NCI-H187 (cell line): ENCODE measurements at places on chromosomes 7 and 10.

DNA sequence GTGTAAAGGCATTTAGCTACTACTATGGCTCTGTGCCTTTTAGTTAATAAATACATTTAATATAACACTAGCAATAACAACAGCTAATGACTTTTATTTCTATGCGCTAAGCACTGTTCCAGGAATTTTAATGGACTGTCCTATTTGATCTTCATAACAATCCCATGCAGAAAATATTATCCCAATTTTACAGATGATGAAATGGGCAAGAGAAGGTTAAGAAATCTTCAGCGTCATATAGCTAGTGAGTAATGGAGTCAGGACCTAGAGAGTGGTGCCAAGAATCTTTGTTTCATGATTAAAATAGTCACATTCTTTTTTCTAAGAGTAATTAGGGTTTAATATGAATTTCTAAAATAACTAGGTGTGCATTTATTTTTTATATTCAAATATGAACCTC, 32.4 kb downstream of the ACTA2 start:
- no peak for DNase-seq

DNA sequence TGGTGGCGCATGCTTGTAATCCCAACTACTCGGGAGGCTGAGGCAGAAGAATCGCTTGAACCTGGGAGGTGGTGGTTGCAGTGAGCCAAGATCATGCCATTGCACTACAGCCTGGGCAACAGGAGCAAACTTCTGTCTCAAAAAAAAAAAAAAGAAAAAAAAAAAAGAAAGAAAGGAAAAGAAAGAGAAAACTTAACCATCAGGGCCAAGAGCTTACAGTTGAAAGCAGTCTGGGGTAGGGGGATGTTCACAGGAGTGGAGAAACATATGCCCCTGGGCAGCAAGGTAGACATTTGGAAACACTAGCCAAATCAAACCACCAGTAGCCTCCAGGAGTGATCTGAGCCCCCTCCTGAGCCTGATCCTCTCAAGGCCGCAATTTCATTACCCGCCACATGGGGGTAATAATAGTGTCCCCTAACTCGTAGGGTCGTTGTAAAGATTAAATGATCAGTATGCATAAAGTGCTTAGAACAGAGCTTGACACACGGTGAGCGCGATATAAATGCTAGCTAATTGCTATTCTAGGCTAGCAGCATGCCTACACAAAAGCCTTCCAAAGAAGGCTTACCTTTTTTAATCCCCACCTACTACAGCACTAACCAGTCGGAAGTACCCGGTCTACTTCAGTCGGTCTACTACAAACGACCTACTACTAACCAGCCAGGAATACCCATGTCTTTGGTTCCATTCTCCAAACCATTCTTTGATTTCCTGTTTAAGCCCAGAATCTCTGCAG, 274.3 kb upstream of the NEBL start:
- DNase-seq = no peak

DNA sequence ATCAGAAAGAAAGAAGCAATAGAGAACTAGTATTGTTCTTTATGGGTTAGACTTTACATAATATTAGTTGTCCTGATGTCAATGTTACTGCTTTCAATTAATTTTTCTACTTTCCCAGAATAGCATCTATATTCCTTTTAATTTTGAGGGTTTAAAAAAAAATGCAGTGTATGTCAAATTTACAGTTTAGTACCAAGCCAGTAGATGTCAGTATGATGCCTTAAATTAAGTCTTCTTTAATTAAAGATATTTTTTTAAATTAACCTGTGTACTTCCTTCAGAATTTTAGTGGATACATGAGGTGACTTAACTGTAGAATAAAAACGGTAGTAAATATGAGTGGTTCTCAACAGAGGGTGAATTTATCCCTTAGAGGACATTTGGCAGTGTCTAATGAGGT, 35.2 kb upstream of the STOX1 start:
- no peak for DNase-seq

DNA sequence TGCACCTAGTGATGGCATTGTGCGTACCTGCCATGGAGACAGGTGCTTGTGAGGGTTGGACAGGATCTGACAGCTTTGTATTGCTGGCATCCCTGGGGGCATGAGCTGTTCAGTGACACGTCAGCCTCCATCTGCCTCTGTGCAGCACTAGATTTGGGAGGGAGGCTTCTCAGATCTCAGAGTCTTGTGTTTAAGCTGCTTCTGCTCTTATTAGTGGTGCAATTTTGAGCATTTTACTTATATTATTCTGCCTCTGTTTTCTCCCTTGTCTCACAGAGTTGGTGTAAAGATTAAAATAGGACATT, 5.1 kb downstream of the ARHGAP22 start:
- DNase-seq = no peak

DNA sequence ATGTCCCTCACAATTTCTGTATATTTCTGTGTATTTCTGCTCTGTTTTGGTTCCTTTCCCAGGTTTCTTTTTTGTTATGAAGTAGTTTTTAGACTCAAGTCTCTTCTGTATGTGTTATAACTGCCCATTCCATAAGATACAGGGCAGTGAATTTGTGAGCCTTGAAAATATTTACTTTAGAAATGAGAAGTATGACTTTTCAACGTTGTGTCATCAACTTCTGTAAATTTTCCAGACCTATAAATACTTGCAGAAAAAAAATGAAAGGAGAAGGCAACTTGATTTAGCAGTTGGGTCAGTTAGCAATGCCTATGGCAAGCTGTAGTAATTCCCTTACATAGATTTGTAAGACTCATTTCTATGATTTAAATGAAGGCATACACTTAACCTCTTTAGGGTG, 11.5 kb downstream of the EGFR start:
- no peak for DNase-seq

GRCh38 chr7:129073738-129074137, 18.8 kb upstream of the TNPO3 start:
- no peak for DNase-seq

- no peak for DNase-seq
Observed at GRCh38 chr10:23001901-23002516, 74.2 kb downstream of the ARMC3 start.

- DNase-seq = no peak
Observed at GRCh38 chr7:35505066-35505465, 189.9 kb downstream of the HERPUD2 start.

DNA sequence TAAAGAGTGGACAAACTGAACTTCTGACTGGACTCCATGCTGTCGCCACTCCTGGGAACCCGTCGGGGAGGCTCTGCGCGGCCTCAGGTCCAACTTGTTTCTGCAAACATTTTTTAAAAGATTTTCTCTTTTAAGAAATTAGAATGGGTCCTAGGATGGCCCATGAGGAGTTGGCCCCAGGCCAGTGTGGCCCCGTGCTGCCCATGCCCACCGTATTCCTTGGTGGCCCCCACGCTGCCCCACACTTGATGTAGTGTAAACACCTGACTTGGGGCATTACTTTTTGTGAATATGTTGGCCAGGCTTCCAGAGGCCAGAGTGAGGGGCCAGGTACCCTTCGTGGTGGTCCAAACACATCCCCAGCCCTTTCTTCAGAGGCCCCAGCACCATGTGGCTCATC, 19.3 kb downstream of the ZNF316 start:
- DNase-seq = no peak

DNA sequence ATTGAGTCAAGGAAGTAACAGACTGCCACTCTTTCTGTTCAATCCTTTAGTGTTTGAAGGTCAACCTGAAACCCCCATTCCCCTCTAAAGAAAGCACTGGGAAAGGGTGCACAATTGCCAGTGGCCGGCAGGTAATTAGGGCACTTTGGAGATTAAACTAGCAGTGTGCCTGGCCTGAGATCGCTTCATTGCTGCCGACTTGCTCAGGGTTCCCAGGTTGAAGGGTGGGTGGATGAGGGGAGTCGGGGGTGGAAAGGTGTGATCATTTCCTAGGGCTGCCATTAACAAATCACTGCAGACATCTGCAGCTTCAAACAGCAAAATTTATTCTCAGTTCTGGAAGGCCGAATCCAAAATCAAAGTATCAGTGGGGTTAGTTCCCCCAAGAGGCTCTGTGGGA, 16.3 kb upstream of the BTBD16 start:
- no peak for DNase-seq

DNA sequence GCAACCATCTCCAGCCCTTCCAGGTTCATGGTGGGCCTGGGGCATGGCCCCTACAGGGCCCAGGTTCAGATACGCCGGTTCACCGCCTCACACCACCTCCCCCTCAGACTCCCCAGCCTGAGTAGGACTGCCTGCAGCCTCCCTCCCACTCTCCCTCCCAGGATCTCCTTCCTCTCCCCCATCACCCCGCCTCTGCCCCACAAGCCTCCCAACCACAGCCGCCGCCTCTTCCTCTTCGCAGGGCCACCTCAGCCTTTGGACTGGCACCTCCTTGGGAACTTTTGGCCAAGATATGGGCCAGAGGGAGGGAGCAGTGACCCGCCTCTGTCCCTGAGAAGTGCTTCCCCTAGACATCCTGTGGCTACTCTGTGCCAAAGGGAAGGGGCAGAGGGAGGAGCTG, 9.3 kb downstream of the KCNIP2 start:
- no peak for DNase-seq

DNA sequence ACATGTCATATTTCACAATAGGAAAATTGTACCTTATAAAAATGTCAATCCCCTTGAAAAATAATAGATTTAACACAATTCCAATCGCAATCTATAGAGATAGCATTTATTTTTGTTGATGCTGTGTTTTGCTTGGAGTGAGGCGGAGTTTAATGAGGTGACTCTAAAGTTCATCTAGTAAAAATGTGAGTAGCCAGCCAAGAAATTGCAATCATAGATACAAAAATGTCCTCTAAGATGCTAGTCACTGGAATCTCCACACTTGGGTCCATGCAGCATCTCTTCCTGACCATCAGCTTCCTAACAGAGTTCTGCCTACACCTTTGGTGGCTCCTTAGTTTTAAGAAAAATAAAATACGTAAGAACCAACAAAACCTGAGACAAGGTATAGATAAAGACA, 44.9 kb downstream of the GLI3 start:
- DNase-seq = no peak

- DNase-seq = no peak
Observed at GRCh38 chr7:55557666-55558188, 14.6 kb downstream of the VOPP1 start.

DNA sequence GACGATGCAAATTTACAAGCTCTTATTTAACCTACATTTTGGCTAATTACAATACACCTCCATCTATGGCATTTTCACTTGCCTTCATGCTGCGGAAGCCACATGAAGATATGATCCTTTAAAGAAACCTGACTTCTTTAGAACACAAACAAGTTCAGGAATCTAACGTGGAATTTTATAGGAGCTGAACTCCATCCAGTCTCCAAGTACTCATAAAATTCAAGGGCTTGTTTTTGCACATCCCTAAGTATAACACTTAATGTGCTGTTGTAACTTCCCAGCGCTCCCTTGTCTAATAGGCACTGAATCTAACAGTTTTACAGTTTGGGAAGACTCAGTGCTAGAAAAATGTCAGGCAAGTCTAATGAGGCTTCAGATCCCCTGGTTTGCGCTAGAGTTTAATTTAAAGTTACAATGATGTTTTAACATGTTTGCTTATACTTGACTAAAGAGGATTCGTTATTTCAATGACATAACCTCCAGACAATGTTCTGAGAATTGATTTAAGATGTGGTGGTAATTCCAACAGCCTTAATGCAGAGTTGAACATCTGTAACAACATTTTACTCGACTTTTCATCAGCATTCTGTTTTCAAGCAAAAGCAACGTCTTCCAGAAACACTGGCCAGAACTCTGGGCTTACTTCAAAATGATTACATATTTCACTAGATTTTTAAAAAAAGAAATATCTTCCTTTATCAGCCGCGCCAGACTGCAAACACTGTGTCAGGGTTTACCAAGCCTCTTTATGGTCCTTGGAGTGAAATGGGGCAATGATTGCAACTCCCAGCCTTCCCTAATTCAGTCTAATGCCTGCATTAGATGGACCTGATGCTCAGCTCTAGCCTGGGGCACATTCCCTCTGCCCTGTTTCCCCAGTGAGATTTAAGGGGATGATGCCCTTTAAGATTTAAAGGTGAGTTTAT, 664.3 kb downstream of the KCNMA1 start:
- DNase-seq = no peak

DNA sequence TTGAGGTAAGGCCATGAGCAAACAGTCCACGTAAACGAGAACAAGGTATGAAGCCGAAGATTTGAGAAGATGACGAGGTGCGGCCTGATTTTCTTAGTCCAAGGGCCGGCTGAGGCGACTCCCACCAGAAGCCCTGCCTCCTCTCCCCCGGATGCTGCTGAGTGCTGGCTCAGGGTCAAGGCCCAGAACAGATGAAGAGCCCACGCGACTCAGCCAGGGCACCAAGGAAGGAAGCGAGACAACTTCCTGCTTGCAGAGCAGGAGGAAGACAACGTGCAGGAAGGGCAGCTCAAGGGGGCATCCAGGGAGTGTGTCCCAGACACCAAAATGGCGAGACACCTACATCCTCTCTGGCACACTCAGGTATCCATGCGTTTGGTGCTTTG, 99.5 kb downstream of the CYTH3 start:
- DNase-seq = no peak

GRCh38 chr7:144729226-144729625, 106.6 kb downstream of the TPK1 start:
- DNase-seq = no peak

GRCh38 chr7:40311307-40311706, 176.5 kb downstream of the SUGCT start:
- DNase-seq = no peak

DNA sequence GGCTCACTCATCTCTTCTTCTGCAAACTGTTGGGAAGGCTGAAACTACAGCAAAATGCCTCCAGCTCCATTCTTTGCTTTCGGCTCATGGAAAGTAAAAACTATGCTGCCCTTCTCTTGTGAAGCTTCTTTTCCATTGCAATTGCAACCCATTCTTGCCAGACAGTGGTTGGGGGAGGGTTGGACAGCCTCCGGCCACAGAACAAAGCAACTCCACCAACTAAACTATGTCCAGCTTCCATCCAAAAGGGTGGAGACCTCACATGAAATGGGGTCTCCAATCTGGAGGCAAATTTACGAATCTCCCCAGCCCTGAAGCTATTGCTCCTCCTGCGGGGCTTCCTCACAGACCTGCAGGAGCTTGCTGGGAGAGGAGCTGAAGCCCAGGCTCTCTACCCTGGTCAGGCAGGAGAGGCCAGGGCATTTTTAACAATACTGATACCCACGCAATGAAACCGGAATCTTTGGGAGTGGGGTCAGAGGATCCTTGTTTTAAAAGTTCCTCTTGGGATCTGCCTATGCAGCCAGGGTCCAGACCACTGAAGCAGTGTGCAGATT, 549 bp downstream of the GPNMB start:
- DNase-seq = no peak

DNA sequence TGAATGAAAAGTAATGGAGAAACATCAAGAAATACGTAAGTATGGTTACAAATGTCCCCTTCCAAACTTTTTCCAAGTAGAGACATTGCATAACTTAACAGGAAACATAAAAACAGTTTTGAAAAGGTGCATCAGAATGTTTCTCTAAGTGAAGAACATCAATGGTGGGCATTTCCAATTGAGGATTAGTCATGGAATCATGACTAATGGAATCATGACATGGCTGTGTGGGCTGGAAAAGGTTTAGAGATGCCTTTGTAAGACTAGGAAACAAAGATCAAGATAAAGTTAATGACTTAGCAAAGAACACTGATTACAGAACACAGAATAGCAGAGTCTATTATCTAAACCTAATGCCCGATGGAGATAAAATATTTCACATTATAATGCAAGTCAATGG, 272.0 kb downstream of the HPSE2 start:
- no peak for DNase-seq
